ENCODE measurements at places on chromosomes 2 and 18.

- DNase-seq, result no peak
Measured at GRCh38 chr2:130375291-130376266, 19.7 kb downstream of the PTPN18 start.

DNA sequence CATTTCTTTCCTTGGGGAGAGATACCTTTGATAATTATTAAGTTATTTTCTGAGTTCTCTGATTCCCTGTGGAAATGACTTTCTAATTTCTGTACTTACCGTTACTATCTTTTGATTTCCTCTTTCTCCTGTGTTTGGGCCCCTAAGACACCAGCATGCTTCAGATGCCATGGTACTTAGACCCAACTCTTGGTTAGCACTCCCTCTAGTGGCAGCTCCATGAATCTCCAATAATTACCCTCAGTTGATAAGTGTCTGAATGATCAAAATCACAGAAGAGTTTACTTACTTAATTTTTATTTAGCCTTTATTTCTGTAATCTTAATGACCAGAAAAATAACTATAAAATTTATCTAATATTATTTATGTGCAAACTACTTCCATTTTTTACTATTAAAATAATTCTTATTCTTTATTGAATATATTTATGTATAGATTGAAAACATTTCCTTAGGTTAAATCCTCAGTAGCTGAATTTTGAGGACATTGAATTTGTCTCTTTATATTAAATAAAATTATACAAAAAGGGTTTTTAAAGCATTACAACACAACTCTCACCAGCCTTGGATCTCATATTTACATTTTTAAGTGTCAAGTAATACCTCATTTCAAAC, 300.4 kb downstream of the KCNS3 start:
- DNase-seq, result no peak

- DNase-seq, result peak; percentile 75
Measured at GRCh38 chr2:36356298-36356989, 866 bp downstream of the CRIM1 start.

- no peak for DNase-seq
Measured at GRCh38 chr2:229562472-229563127, 151.8 kb downstream of the DNER start.

- no peak for DNase-seq
Measured at GRCh38 chr2:223526106-223526505, 76.1 kb downstream of the SCG2 start.

DNA sequence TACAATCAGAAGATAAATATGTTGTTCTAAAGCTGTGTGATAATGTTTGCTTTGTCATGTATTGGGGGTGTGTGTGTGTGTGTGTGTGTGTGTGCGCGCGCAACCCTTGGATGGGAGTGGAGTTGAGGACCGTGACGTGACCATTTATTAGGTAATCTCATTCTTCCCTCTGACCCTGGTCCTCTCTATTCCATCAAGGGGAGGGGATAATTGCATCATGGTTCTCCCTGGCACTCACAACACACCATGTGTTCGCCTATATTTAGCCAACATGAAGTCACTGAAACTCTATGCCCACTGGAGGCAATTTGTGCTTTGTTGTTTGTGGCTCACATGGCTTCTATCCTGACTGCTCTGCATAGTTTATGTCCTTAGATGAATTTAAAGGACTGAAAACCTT, 79.8 kb upstream of the LRPPRC start:
- no peak for DNase-seq

- no peak for DNase-seq
Measured at GRCh38 chr2:72051971-72052505, 95.6 kb downstream of the CYP26B1 start.
